CD4-positive, alpha-beta memory T cell (primary cell): ENCODE measurements at places on chromosomes 7 and 10. TPM values are rescaled to one million over a fixed set of nuclear protein-coding genes. Genes with fewer than 3 reads are reported as not detected.

LRRC17 gene
- total RNA-seq = 0.52 TPM

DNA sequence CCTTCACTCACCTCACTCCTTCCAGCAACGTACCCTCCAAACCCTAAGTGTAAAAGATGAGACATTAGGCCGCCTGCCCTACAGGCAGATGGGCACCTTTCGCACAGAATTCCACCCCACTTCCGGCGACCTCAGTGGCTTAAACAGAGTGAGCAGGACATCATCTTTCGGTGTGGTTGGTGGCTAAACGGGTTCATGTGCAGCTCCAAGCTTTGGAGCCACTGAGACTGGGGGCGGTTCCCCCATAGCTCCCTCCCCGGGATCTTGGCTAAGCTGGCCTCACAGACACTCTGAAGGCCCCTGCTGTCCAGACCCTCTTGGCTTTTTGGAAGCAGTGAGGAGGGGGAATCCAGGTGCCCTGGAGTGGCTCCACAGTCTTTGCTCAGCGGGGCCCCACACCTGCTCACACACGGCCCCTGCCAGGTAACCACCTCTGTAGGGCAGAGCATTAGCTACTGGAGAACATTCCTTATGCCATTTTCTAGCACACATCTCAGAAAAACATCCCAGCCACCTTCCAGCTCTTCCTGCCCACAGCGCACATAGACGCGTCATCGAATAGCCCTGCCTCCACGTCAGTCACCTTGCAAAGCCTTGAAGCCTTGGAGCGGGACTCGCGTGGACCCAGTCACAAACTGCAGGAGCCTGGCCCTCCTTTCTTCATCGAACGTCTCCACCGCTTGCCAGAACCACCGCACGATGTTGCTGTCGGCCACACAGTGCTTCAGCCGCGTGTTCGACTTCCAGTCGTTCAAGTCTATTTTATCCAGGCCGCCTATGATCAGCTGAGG is 108.8 kb downstream of the SMURF1 start:
- no peak overlapping the region for H3K27ac ChIP-seq
- H3K27me3 ChIP-seq = no peaks in the 10 kb centered on the region
- H3K4me1 ChIP-seq = no peaks in the 10 kb centered on the region
- no peak overlapping the region for H3K4me3 ChIP-seq

TMEM176B gene
- 1.6 TPM for total RNA-seq

- H3K27ac ChIP-seq = no peak overlapping the region
- H3K36me3 ChIP-seq = no peaks in the 10 kb centered on the region
- H3K4me1 ChIP-seq = peaks cover 4% of the 10 kb centered on the region
- no peak for DNase-seq
These were observed 47.4 kb upstream of the CC2D2B start for GRCh38 chr10:95860166-95860940.

GRCh38 chr7:44867073-44867995 is 18.0 kb downstream of the PURB start:
- no peak overlapping the region for H3K4me3 ChIP-seq
- no peaks in the 10 kb centered on the region for H3K4me1 ChIP-seq
- no peaks in the 10 kb centered on the region for H3K27me3 ChIP-seq
- no peaks in the 10 kb centered on the region for H3K36me3 ChIP-seq
- no peak overlapping the region for H3K27ac ChIP-seq

GRCh38 chr7:118110178-118110925 is 73.6 kb upstream of the LSM8 start:
- H3K36me3 ChIP-seq = no peaks in the 10 kb centered on the region
- H3K27ac ChIP-seq = no peak overlapping the region
- DNase-seq = no peak
- H3K4me3 ChIP-seq = no peak overlapping the region
- H3K27me3 ChIP-seq = no peaks in the 10 kb centered on the region
- H3K4me1 ChIP-seq = no peaks in the 10 kb centered on the region
